ENCODE measurements at places on chromosomes 12 and 14.

GRCh38 chr12:26287671-26288381 is 92.5 kb downstream of the SSPN start:
- DNase-seq = no peak

GRCh38 chr12:94973221-94973620 is 30.3 kb downstream of the NDUFA12 start:
- DNase-seq = no peak

- no peak for DNase-seq
These were observed 8.0 kb upstream of the SLC17A8 start for GRCh38 chr12:100348657-100349454.

GRCh38 chr14:56892959-56893358 is 82.7 kb upstream of the OTX2 start:
- DNase-seq = no peak

DNA sequence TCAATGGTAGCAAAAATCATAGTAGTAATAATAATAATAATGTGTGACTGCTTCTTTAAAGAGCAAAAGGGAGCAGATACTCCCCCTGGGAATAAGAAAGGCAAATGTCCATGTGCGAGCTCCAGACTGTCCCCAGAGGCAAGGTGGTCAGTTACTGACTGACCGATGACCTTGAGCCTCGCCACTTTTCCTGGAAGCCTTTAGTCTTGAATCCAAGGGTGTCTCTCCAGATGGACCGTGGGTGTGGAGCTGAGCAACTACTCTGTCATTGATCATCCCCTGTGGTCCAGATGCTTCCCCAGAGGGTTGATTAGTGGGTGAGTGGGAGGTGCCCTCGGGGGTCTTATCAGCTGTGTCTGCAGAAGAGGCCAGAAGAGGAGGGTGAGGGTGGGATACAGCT is 418.5 kb upstream of the TBX3 start:
- no peak for DNase-seq

DNA sequence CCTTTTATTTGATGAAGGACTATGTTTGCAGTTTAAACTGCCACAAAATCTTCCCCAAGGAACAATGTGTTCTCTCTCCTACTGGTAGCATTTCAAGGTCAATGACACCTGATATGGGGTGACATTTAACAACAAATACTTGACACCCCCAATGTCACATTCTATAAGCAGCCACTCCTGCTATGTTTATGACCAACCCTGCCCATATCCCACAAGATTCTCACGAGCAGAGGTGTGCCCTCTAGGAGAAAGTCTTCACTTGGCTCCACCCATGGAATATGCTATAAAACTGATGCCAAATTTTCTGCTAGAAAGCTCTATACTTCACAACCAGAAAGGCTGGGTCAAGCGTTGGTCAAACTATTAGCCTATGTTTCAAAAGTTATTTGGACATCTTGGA is 105.6 kb upstream of the ARID2 start:
- no peak for DNase-seq

- DNase-seq = no peak
These were observed 3.8 kb downstream of the SERPINA3 start for GRCh38 chr14:94615823-94616570.

GRCh38 chr12:4037747-4038312 is 164.6 kb upstream of the PARP11 start:
- DNase-seq = no peak

GRCh38 chr14:51792809-51793208 is 67.6 kb upstream of the GNG2 start:
- no peak for DNase-seq

DNA sequence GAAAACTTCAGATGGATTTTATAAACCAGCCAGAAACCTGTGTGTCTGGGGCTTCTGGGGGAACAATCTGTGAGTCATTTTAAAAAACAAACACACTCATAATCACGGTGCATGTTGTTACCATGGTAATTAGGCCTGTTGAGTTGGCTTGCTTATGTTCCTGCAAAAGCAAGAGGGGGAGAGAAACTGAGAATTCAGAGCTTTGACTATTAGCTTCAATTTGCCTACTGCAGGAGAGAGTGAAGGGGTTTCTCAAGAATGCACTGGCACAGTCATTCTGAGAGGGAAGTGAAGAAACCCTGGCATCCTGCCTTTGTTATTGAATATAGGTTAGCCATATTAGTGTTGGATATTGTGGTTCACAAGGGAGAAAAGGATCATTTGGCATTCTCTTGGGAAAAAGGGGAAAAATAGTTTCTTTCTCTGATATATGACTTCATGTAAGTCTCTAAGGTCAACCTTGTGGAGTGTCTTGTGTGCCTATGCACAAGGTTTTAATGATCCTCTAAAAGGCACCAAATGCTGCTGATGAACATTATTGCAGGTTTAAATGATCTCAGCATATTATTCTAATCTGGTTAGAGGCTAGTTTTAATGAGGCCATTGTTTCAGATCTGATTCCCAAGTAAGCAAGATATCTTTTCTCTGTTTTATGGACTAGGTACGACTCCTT is 12.9 kb downstream of the GNG2 start:
- no peak for DNase-seq

DNA sequence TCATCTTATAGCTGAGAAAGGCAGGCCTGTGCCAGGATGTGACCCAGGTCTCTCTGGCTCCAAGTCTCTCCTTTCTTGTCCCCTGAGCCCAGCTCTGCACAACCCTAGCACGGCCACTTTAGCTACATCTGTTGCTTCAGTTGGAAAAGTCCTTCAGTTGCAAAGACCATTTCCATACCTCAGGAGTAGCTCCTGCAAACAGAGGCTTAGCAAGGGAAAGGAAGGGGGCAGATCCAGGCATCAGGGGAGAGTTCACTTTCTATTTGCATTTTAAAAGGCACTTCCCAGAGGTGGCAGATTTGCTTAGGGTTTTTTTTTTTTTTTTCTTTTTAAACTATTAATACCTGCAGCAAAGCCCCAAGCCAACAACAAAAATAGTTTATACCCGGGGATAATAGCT is 3.0 kb upstream of the PITPNM2 start:
- no peak for DNase-seq

DNA sequence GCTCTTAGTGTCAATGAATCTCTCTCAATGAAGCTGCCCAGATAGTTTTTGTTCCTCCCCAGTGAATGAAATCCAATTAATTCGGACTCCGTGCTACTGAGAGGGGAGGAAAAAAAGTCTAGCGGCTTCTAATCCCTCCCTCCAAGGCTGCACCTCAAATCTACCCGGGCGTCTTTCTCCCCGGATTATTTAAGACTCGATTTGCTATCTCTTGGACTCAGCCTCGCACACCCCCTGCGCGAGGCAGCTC is 134 bp downstream of the DUSP6 start:
- no peak for DNase-seq

GRCh38 chr14:65210118-65210821 is 108.0 kb upstream of the MAX start:
- DNase-seq = no peak

DNA sequence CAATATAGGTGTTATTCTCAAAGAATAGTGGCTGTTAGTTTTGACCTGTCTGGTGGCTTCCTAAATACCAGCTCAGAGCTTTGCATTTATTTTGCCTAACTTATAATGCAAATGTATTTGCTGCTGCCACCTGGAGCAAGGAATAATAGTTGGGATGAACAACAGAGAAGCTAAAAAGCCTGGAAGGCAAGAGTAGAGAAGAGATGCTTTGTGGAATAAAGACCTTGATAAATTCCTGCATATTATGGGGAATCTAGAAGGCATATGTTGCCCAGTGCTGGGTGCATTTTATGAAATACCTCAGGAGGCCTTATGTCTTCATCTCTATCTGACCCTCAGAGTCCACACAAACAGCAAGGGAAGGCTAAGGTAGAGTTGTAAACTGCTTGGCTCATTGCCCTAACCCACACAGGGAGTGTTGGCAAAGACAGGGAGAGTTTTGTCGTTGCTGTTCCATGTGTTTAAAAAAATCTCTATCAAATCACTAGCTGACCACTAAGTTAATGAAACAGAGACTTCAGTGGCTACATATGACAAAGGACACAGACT is 53.7 kb upstream of the SCAF11 start:
- DNase-seq = no peak

- DNase-seq = no peak
These were observed 270.8 kb downstream of the FOXN3 start for GRCh38 chr14:89146274-89146673.

- no peak for DNase-seq
These were observed 21.2 kb upstream of the CDKL1 start for GRCh38 chr14:50417853-50418252.

- no peak for DNase-seq
These were observed 612.7 kb upstream of the ATP2B1 start for GRCh38 chr12:90321369-90321768.

DNA sequence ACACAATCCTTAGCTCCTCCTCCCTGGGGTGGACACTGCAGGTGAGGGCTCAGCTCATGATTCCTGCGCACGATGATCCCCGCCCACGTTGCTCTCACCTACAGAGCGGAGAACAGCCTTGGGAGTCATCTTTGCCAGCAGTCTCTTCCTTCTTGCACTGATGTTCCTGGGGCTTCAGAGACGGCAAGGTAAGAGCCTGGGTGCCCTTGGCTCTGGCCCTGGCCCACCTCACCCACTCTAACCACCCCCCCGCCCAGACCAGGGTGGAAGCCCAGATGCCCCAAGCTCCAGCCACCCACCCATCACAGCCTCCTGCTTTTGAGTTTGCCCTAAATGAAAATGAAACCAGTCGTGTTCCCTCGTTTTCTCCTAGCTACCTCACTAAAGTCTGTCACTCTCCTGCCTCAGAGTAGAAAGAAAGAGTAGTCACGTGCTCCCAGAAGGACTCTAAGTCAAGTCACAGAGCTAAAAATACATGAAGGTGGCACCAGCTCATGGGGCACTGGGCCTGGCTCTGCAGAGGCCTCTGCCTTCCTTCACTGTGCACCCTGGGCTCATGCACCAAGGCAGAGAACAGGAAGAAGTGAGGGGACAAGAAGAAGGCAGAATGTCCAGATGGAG is 9.0 kb downstream of the TAPBPL start:
- no peak for DNase-seq

DNA sequence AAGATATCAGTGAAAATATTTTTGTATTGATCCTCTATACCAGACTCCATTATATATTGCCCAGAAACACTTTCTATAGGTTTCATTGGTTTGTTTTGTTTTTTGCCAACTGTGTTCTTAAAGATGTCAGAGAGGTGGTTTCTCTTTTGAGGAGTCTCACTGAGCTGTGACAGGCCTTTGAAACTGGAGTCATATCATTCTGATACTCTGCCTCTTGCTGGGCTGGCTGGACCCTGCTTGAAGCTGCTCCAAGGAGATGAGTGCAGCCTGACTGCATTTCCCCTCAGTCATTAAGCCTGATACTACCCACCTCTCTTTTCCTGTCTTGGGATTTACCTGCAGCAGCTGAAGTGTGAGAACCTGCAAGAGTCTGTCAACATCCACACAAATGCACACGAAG is 16.4 kb upstream of the TAS2R30 start:
- no peak for DNase-seq

DNA sequence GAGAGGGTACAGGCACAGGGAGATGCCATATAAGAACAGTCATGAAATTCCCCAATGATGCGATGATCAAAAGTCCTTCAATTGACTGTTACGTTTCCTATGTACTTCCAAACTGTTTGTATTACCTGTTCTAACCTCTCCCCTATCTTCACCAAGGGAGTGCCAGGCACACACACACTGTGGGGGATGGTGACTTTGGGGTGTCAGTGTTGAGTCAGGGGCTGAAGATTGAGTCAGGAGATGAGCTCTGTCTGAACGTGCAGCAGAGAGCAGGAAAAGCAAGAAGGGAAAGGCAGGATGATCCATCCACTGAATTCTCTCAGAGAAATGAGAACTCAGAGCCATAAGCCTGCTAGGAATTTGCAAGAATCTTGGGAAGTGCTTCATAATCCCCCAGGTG is 153.4 kb downstream of the EFCAB11 start:
- no peak for DNase-seq

GRCh38 chr14:76405627-76406026 is 29.7 kb downstream of the ESRRB start:
- DNase-seq = no peak

- no peak for DNase-seq
These were observed 59.1 kb upstream of the GALNT9 start for GRCh38 chr12:132388379-132389015.

DNA sequence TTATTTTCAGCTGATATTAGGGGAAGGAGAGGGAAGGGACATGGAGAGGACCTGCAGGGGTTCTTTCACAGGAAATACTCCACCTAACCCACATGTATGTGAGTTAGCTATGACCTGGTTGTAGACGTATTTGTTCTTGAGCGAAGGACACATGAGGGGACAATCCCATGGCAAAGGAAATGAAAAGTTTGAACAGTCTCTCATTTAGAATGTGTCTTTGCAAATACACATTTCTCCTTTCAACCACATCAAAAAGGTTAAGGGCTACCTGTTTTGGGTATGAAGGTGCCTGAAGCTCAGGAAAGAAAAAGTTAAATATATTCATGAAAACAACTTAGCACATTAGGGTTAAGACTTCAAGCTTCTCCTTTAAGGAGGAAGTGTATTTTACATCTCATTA is 7.4 kb downstream of the PYGL start:
- no peak for DNase-seq

DNA sequence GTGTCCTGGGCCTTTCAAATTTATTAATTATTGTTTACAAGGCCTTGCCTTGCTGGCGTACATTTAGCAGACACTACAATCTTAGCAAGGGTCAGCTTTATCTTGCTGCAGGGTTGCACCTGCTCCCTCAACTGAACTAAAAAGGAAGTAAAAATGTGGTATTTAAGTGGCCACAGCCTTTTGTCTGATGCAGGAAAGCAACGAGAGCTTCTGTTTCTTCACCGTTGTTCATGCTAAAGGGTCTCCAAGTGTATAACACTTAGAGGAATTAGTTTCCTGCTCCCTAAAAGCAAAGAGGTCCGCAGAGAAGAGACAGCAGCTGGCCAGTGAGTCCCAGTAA is 62.8 kb upstream of the EGLN3 start:
- no peak for DNase-seq

DNA sequence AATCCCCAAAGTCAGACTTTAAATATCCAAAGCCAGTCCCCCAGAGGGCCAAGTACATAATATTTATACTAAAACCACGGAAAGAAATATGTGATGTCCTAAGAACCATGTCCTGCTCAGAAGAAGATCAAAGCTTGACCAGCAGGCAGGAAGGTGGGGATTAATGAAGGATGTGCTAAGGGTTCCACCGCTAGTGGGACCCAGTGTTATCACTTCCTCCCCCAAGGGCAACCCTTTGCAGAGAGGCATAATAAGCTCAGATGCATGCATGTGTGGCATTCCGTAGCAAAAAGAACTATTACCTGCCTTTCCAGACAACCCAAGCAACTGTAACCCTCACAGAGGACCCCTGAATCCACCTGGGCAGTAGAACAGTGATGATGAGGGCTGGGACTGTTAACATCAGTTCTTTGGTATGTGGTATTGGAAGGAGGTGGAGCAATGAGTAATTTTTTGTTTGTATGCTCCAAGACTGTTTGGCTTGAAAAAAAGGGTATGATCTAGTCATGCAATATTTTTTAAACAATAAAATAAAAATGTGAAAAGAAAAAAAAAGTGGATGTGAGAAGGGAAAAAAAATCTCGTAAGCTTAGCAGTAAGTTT is 71.7 kb upstream of the ETV6 start:
- no peak for DNase-seq

GRCh38 chr14:96422992-96423391 is 31.1 kb downstream of the AK7 start:
- no peak for DNase-seq

Measured in stimulated activated CD4-positive, alpha-beta T cell treated with anti-CD3 and anti-CD28 coated beads, Interleukin-15, amount 100 ng/mL, for 1 hour (primary cell).